Esophagus mucosa (tissue), 1 donor: ENCODE measurements at places on chromosomes 11 and 22.
A peak's percentile ranks its signal among the peaks of the same experiment; 100 is the strongest.

- no peak for ATAC-seq
These were observed 54.2 kb upstream of the FGF3 start for GRCh38 chr11:69873166-69874077.

GRCh38 chr11:87425943-87426342 is 388.2 kb downstream of the TMEM135 start:
- ATAC-seq, result no peak

- peak; percentile 39 for ATAC-seq
These were observed 4.8 kb upstream of the ARHGEF12 start for GRCh38 chr11:120331301-120331996.

DNA sequence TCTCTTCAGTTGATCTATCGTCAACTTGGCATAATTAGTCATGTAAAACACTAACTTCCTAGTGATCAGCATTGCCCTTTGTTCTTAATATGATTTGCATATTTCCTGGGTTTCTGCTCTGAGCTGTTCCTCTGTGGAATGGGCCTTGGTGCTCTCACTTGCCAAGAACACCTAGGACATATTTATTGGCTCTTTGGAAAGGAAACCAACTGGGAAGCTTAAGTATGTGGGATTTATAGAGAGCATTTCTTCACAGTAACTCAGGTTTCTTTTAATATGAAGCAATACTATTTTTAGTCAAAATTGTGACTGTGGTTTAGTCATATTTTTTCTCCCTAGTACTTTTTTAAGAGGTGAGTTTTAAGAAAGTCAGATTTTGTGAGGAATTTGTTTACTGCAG is 28.8 kb downstream of the FAT3 start:
- no peak for ATAC-seq

GRCh38 chr22:30574997-30575671 is 669 bp upstream of the GAL3ST1 start:
- no peak for ATAC-seq

- peak; percentile 56 for ATAC-seq
These were observed 308.3 kb upstream of the NCAM1 start for GRCh38 chr11:112652786-112653390.

- no peak for ATAC-seq
These were observed 93.0 kb downstream of the CELSR1 start for GRCh38 chr22:46444390-46444854.

DNA sequence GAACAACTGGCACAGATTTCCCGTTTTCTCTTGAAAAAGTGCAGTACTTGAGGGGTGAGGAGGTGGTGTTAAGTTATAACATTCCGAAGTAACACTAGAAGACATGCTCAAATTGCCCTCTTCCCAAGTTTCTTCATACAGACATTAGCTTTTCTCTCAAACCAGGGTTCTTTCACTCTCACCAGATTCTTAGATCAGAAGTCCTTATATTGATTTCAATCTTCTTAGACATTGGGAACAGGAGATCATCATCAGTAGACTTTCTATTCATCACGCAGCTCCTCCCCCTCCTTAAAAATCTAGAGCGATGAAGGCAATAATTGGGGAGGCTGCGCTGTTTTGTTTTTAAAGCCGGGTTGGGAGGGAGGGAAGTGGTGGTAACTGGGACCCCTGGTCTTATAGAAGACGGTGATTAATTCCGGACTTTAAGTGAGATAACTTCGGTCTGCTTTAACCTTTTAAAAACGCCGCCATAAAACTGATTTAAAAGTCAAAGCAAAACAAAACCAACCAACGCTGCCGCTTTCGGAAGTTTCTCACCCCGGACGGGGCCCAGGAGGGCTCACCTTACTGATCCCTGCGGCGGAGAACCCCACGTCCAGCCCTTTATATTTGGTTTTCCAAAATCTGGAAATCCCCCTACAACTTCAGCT is 665 bp downstream of the USP28 start:
- ATAC-seq, result peak; percentile 4

- ATAC-seq, result no peak
These were observed 28.9 kb downstream of the APOL1 start for GRCh38 chr22:36281781-36282327.

- ATAC-seq, result peak; percentile 67
These were observed 48.0 kb downstream of the IGLL5 start for GRCh38 chr22:22935546-22936157.

GRCh38 chr11:46102843-46103242 is 18.4 kb downstream of the PHF21A start:
- ATAC-seq, result no peak

GRCh38 chr22:48431014-48431413 is 1396.7 kb downstream of the BRD1 start:
- ATAC-seq, result no peak

DNA sequence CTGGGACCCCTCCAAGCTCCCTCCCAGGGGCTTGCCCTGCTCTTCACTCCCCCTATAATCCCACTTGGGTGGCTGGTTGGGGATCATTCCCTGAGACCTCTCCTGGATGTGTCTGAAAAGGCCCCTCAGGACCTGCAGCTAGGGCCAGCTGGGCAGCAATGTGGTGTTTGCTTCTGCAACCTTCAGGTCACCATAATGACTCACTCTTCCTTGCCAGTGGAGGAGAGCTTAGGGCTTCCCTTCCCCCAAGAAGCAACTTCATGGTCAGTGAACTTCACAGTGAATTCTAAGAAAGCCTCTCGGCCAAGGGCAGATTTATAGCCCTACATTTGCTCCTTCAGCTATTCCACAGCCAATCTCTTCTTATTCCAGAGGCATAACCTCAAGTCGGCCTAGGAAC is 45.1 kb upstream of the TSPAN18 start:
- ATAC-seq, result no peak

DNA sequence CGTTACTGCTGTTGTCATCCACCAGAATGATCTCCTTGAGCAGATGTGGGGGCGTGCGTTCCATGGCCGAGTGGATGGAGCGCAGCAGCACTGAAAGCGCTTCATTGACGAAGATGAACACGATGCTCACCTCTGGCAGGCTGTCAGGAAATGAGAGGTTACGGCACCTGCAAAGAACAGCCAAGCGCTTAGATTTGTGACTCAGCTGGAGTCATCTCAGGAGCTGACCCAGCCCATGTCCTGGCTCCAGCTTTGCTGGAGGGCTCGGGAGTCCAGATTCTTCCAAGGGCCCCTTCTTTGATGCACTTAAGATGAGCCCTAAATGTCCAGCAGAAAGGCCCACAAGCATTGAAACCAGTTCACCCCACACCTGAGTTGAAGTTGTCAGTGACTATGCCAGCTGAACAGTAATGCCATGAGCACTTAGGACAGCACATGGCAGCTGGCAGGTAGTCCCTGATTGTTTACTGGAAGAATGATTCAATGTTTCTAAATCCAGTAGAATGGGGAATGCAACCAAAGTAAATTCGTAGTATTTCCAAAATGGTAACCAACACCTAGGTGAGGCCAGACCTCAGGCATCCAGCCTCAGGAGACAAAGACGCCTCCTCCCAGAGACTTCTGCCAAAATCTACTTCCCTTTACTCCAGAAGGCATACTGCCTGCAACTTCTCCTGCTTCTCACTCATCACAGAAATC is 79.7 kb upstream of the CSNK2A3 start:
- peak; percentile 72 for ATAC-seq

DNA sequence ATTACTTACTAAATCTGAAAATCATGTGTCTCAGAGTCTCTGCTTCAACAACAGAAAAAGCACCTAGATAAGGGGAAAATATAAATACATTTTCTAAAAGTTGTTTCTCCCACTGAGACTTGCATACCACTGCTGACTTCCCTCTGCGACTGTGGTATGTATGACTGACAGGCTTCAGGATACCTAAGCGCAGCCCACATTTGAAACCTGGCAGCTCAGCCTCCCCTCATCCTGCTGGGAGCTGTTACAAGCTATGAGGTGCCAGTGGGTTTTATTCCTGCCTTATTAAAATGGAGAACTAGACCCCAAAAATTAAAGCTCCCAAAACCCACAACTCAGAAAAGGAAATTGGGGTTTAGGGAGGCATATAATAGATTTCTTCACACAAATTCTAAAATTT is 133.6 kb downstream of the RAB38 start:
- no peak for ATAC-seq

- no peak for ATAC-seq
These were observed 220.7 kb upstream of the ZBED5 start for GRCh38 chr11:11078344-11079086.

DNA sequence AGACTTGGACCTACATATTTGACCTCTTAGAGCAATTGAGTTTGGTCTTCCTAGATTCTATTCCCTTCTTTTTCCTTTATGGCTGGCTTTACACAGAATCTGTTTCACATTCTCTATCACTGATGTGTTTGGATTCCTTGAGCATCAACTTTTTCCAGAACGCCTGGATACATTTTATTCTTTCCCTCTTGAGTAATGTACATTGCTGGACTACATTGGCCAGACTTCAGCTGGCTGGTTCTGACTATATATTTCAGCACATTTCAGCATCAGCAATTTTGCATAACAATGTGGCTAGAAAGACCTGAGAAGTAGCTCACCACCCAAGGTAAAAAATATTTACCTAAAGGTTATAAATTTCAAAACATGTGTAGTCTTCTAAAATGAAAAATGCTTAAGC is 2198.2 kb upstream of the RAG2 start:
- no peak for ATAC-seq

DNA sequence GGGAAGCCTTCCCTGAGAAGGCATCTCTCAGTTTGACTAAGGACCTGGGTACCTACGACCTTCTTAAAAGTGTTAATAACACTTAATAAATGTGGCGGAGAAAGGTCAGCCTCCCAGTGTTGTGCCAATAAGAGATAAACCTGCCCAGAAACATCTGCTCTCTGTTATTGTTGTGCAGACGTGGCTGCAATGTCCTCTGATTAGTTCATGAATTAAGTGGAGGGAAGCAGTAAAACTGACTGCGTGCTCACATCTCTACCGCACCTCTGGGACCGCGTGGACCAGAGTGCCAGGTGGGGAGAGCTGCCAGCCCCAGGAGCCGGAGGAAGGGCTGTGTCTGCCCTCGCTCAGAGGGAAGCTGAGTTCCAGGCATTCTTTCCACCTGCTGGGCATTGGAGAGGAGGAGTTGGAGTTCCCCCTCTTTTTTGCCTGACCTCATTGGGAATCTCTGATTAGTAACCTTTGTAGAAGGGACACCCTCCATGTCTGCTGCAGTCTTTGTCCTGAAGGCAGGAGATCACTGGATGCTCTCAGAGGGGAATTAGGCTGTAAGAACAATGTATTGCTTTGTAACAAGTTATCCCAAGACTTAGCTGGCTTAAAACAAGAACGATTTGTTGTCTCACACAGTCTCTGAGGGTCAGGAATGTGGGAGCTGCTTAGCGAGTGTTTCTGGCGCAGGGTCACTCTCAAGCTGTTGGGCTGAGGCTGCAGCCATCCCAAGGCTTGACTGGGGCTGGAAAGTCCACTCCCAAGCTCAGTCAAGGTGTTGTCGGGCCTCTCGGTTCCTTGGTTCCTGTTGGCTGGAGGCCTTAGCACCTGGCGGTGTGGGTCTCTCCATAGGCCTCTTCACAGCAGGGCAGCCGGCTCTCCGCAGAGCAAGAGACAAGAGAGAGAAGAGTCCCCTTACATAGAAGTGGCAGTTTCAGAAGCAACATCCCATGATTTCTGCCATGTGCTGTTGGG is 247.6 kb upstream of the TBCEL start:
- no peak for ATAC-seq

- peak; percentile 77 for ATAC-seq
These were observed 3.4 kb downstream of the TSPAN32 start for GRCh38 chr11:2305140-2305778.

DNA sequence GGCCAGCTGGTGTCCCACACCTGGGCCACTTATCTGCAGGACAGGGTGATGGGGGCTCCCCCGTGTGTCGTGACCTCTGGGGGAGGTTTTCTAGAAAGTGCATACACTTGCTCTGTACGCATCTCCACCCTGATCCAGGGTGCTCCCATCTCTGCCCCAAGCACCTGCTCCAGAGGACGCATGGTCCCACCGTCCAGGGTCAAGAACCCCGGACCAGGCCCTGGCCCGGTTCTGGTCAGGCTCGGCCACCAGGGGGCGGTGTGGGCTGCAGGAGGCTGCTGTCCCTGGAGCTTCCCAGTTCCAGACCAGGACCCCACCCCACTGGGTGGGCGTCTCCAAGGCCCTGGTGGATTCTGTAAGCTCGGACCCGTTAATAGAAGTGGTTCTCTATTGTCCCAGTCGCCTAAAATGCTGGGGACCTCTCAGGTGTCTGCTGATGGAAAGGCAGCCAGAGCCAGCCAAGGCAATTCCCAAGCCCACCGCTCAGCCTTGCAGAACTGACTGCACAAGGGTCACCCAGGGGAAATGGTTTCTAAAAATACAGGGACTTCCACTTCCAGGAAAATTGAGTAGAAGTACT is 34.7 kb upstream of the SEPTIN5 start:
- ATAC-seq, result peak; percentile 67

GRCh38 chr11:36427876-36428275 is 82.2 kb downstream of the TRAF6 start:
- no peak for ATAC-seq

- ATAC-seq, result no peak
These were observed 4.8 kb upstream of the NUP98 start for GRCh38 chr11:3802011-3802790.

- ATAC-seq, result no peak
These were observed 201.2 kb downstream of the NTM start for GRCh38 chr11:131571571-131571970.

GRCh38 chr11:134052988-134053945 is 15.6 kb upstream of the JAM3 start:
- no peak for ATAC-seq

DNA sequence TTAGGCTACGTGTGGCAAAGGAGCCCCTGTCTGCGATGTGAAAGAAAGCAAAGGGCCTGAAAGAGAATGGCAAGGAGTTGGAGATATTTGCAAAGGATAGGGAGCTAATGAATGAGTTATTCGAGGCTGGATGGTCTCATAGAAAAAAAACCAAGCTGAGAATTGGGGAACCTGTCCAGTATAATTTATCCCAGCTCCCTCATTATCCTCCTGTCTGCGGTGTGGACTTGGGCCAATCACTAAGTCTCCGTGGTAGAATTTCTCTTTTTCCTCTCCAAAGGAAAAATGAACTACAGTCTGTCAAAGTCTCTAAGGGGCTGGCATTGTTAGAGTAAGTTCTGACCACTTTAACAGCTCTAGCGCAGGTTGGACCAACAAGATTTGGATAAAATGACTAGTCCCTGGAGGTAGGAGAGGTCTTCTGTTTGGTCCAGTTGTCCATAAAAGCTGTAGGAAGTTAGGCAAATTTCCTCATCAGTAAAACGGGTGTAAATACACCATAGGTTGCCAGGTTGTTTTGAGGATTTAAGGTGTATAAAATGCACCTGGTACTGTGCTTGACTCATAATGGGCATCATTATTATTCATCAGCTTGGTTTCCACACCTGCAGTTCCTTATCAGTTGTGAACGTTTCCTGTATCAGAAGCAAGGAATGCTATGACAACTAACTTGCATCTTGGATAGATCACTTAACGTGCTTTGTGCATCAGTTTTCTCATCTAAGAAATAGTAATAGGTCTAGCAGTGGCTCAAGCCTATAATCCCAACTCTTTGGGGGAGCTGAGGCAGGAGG is 10.3 kb upstream of the CDON start:
- ATAC-seq, result no peak
